ENCODE measurements at places on chromosomes 7 and 10. TPM values are rescaled to one million over a fixed set of nuclear protein-coding genes. Genes with fewer than 3 reads are reported as not detected.

Gene FZD1
- 7.3 TPM for total RNA-seq

Gene MRC1
- 43.0 TPM for total RNA-seq

Gene SERPINE1
- 2.9 TPM for total RNA-seq

Gene ARHGAP22
- 5.9 TPM for total RNA-seq

GRCh38 chr10:95211606-95212279 lies 17.7 kb downstream of the ACSM6 start:
- no peak for DNase-seq

DNA sequence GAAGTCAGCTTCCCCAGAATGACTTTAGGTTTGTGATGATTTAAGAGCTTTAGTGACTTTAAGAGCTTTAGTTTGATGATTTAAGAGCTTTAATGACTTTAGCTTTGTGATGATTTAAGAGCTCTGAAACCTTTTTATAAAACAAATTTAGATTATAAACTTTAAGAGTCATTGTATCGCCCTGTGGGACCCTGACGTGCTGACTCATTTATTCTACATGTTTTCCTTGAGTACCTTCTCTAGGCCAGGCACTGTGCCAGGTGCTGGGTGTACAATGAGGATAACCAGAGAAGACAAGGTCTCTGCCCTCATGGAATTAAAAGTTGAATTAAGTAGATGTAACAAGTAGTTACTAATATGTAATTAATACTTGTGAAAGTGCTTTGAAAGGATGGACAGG lies 45.4 kb downstream of the CNNM1 start:
- DNase-seq: no peak

- DNase-seq: peak; percentile 99
Observed at GRCh38 chr7:77696057-77696642, at the start of gene RSBN1L. TSS of gene RSBN1L (plus strand) at chr7:77696459. CDS start at chr7:77696470, 11 bp downstream.

DNA sequence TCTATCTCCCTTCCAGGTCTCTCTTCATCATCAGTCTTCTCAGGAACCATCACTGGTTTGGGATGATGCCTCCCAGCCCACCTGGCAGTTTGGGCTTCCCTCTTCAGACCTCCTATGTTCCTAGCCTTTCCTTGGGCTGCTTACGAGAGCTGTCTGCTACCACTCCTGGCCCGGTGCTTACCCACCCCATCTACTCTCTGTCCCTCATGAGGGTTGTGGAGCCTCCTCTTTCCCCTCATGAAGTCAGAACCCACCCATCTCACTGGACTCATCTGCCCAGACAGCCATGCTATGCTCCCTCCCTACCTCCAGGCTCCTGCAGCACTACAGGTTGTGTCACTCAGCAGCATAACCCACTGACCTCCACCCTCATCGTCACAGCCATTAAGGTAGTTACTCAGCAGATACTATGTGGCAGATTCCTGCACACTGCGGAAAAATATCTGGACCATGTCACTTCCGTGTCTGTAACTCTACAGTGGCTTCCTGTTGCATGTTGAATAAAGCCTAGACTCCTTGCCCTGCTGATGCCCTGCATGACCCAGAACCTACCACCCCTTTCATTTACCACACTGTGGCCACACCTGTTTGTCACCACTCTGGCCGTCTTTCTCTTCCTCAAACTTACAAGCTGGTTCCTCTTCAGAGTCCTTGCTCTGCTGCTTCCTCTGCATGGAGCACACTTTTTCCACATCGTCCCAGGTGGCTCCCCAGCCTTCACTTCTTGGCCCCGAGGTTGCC lies 2.0 kb downstream of the DBNL start:
- no peak for DNase-seq

- DNase-seq: no peak
Observed at GRCh38 chr7:20454202-20454601, 123.5 kb downstream of the ITGB8 start.

DNA sequence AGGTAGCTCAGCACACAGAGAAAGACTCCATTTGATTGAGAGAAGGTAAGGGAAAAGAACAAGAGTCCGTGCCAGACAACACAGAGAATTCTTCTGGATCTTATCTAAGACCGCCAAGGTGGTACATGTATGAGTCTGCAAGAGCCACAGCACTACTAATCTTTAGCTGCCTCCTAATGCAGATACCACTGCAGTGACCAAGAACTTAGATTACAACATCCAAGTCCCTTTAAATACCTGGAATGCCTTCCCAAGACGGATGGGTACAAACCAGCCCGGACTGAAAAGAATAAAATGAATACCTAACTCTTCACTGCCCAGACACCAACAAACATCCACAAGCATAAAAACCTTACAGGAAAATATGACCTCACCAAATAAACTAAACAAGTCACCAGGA lies 33.3 kb downstream of the TFEC start:
- no peak for DNase-seq

DNA sequence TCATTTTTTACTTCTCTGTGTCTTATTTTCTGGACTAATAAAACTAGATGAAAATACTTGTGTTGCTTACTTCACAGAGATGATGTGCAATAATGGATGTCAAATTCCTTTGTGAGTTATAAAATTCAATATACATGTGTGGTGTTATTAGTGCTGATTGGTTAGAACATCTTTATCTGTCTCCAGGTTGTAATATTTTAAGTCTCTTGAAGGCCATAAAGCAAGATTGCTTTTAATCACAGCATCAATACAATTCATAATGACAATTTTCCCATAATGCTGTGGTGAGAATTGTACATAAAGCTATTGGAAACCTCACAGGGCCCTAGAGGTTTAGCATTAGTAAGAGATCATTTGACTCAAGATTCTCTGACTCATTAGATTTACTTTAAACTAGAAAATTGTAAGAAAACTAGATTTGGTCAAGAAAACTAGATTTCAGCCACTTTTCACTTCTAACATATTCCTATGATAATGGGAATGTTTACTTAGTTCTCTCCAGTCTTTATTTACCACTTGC lies 963.7 kb downstream of the REEP3 start:
- DNase-seq: no peak

- no peak for DNase-seq
Observed at GRCh38 chr10:29647478-29647877, 12.7 kb upstream of the SVIL start.

All from mucosa of descending colon (tissue), 3 donors.